Stimulated activated CD4-positive, alpha-beta T cell treated with anti-CD3 and anti-CD28 coated beads, Interleukin-1b, Interleukin-23, amount 100 ng/mL, for 4 hours (primary cell): ENCODE measurements at places on chromosomes 6 and 20.

GRCh38 chr6:32659856-32660595 lies 6.4 kb downstream of the HLA-DQB1 start:
- DNase-seq, result no peak

- no peak for DNase-seq
These were observed 1057.6 kb downstream of the KIF16B start for GRCh38 chr20:15515691-15516090.

GRCh38 chr20:939606-940005 lies 23.5 kb upstream of the ANGPT4 start:
- no peak for DNase-seq

DNA sequence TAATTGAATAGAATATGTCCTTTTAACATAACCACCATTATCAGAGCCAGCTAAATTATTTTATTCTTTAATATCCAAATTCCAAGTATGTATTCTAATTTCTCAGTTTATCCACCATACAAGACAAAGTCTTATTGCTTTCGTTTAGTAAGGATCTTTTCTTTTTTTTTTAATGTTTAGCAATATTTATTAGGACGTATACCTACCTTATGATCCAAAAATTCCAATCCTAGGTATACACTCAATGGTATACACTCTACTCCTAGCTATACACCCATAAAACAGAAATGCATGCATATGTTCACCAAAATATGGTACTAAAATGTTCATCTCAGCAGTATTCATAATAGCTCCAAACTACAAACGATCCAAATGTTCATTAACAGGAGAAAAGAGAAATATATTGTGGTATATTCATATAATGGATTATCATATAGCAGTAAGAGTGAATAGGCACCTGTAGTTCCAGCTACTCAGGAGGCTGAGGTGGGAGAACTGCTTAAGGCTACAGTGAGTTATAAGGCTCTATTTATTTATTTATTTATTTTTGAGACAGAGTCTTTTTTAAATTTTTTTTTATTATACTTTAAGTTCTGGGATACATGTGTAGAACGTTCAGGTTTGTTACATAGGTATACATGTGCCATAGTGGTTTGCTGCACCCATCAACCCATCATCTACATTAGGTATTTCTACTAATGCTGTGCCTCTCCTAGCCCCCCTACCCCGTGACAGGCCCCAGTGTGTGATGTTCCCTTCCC lies 17.3 kb downstream of the TNFAIP3 start:
- DNase-seq, result no peak

- DNase-seq, result no peak
These were observed 77.0 kb upstream of the NHSL1 start for GRCh38 chr6:138576313-138576712.

DNA sequence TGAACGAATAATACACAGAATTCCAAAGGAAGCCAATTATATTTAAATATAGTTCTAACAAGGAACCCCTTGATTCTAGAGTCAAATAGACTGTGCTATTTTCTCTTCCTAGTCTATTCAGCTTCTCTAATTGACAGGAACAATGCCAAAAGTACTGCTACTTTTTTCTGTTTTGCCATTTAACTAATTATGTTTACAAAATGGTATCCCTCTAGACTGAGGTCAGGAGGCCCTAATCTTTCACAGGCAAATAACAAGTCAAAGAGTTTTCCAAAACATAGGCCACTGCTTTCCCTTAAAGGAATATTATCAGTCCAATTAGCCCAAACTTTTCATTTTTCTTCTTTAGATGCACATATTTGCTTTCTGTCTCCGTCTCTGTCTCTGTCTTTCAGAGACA lies 539.3 kb downstream of the RFPL4B start:
- DNase-seq, result no peak

DNA sequence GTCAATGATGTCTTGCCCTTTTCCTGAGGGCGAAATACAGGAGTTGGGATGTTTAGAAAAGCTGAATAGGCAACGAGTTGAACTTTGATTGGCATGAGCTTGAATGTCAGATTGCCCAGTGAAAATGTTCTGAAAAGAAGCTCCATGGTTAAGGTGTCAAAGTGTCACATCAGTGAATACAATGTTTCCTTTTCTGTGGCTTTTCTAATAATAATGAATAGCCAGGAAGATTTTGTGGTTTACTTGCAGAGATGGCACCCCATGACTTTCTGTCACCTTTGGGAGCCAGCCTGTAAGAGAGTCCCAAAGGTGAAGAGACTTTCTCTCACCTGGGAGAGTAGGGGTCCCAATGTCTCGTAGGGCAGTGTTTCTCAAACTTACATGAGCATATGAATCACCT lies 119.2 kb downstream of the KCNQ5 start:
- no peak for DNase-seq

- no peak for DNase-seq
These were observed 1.1 kb downstream of the RNASET2 start for GRCh38 chr6:166955121-166955864.

DNA sequence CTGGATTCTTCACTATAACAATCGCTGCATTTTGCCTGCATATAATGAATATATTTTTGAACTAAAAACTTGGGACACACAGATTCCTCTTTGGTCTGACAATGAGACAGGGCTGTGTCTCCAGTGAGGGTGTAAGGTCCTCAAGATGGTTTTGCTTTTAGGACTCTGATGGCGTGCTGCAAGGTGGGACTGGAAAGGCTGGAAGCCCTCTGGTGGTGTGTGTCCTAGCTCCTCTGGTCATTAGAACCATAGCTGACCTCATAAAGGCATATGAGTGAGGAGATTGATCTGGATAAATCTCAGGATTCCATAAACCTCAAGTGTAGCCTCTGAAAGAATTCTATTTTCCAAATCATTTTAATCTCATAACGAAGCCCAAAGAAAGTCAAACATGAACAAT lies 108.4 kb upstream of the ASF1A start:
- no peak for DNase-seq
